Peyer's patch (tissue), 4 donors: ENCODE measurements at places on chromosomes 2 and 18. TPM values are rescaled to one million over a fixed set of nuclear protein-coding genes. Genes with fewer than 3 reads are reported as not detected.

Gene CDKL4
- total RNA-seq: 0.80 TPM

Gene NGEF
- total RNA-seq: 88.1 TPM

- DNase-seq: no peak
- H3K27me3 ChIP-seq: no peaks in the 10 kb centered on the region
- no peaks in the 10 kb centered on the region for H3K4me1 ChIP-seq
- no peak overlapping the region for H3K27ac ChIP-seq
- H3K36me3 ChIP-seq: no peaks in the 10 kb centered on the region
- H3K4me3 ChIP-seq: no peak overlapping the region
These were observed 128.3 kb downstream of the LRRC30 start for GRCh38 chr18:7358989-7359726.

- no peaks in the 10 kb centered on the region for H3K36me3 ChIP-seq
- no peaks in the 10 kb centered on the region for H3K27me3 ChIP-seq
- H3K4me3 ChIP-seq: no peak overlapping the region
- H3K27ac ChIP-seq: no peak overlapping the region
- no peaks in the 10 kb centered on the region for H3K4me1 ChIP-seq
These were observed 6.0 kb upstream of the RAB6D start for GRCh38 chr2:131369954-131370353.

DNA sequence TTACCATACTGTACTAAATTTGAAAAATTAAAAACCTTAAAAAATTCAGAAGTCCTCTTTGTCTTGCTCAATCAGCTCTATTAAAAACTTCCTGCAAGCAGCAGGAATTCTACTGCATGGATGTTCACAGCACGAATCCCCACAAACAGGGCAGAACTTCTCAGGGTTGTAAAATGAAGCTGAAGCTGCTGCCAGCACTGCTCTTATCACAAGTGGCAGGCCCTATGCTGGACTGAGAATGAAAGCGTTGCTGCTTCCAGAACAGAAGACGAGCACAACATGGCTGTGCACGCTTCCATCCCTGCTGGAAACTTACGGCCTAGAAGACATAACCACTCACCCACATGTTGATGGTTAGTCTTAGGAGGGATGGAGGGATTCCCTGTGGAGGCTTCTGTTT is 134.0 kb downstream of the RAB3GAP1 start:
- no peak overlapping the region for H3K4me3 ChIP-seq
- no peaks in the 10 kb centered on the region for H3K27me3 ChIP-seq
- DNase-seq: no peak
- H3K4me1 ChIP-seq: no peaks in the 10 kb centered on the region
- H3K27ac ChIP-seq: no peak overlapping the region

DNA sequence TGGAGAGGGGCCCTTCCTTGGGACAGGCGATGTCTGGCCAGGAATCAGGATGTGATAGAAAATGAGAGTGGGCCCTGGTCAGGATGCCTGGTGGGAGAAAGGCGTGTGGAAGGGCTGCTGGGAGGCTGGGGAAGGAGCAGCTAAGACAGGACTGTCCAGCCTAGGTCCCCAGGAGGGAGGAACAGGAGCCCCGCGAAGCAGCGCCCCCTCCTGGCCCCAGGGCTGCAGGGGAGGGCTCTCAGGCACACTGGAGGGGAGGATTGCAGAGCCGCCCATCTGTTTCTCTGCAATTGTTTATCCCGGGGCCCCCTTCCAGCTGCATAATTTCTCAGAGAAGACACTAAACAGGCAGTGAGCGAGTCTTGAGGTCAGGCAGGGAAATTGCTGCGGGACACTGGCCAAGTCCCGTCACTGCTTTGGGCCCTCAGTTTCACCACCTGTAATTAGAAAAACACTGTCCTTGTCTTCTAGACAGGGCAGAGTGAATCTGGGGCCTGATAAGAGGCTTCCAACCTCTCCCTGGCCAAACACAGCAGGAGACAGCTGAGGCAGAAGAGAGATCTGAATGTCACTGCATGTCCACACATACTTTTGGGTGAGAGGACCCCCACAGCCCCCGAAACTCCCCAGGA is 3.9 kb upstream of the NPPC start:
- H3K27ac ChIP-seq: no peak overlapping the region
- no peaks in the 10 kb centered on the region for H3K27me3 ChIP-seq
- no peak for DNase-seq
- peaks cover 21% of the 10 kb centered on the region for H3K4me1 ChIP-seq
- H3K4me3 ChIP-seq: no peak overlapping the region

Gene POTEC
- total RNA-seq: not detected

DNA sequence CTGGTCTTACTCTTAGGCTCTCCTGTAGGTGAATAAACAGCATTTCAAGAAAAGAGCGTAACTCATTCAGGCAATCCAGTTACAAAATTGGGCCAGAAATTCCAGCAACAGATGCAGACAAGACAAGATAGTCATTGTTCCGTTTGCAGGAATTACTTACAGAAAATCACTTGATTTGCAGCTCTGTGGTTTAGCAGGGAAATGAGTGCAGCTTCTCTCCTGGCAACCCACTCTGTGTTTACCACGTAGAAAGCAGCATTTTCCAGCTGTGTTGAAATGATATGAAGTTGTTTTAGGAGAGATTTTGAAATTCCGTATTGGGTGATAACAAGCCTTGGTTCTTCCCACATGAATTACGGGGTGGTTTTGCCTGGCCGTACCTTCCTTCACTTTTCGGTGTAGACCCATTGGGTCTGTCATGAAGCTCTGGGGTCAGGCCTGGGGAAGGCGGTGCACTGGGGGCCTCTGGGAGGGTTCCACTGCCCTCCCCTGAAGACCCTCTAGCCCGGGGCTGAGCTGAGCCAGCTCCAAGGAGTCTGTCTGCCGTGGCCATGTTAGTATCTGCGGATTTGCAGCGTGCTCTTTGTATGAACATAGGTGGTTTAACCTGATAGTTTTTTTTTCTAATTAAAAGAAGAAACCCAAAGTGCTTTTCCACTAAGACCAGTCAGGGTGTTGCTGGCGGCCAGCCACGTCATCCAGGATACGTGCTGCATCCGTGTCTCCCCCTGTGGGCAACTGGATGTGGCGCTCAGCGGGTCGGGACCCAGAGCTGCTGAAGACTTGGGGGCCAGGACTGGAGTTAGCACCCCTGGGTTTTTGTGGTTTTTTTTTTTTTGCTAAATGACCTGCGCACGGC is 58.9 kb upstream of the KCNG2 start:
- no peaks in the 10 kb centered on the region for H3K36me3 ChIP-seq
- no peak overlapping the region for H3K4me3 ChIP-seq
- no peaks in the 10 kb centered on the region for H3K4me1 ChIP-seq
- no peak overlapping the region for H3K27ac ChIP-seq
- H3K27me3 ChIP-seq: no peaks in the 10 kb centered on the region

- H3K4me1 ChIP-seq: no peaks in the 10 kb centered on the region
- H3K27ac ChIP-seq: no peak overlapping the region
- H3K4me3 ChIP-seq: no peak overlapping the region
- DNase-seq: no peak
These were observed 36.7 kb upstream of the SPAG16 start for GRCh38 chr2:213247566-213247965.
